ENCODE measurements at places on chromosomes 2 and 18.

GRCh38 chr2:203737360-203737759 lies 30.9 kb downstream of the CD28 start:
- no peak for DNase-seq

- DNase-seq, result no peak
Observed at GRCh38 chr2:233235977-233236376, 15.5 kb upstream of the ATG16L1 start.

DNA sequence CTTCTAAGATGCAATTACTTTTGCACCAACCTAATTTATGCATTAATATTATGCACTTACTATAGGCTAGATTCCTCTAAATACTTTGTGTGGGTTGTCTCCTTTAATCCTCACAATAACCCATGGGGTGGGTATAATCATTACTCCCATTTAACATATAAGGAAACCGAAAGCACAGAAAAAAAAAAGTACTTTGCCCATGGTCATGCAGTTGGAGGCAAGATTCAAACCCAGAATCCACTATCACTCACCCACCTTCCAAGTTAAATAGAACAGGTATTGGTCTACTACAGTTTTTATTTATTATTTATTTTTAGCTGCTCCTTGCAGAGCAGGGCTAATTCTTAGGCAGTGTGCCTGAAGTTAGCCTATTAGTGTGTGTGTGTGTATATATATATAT lies 76.6 kb upstream of the FZD7 start:
- DNase-seq, result no peak

GRCh38 chr2:618422-618990 lies 58.7 kb downstream of the TMEM18 start:
- DNase-seq, result no peak

Data from ACHN (cell line).